ENCODE measurements at places on chromosomes 16 and 17.
A peak's percentile ranks its signal among the peaks of the same experiment; 100 is the strongest.

DNA sequence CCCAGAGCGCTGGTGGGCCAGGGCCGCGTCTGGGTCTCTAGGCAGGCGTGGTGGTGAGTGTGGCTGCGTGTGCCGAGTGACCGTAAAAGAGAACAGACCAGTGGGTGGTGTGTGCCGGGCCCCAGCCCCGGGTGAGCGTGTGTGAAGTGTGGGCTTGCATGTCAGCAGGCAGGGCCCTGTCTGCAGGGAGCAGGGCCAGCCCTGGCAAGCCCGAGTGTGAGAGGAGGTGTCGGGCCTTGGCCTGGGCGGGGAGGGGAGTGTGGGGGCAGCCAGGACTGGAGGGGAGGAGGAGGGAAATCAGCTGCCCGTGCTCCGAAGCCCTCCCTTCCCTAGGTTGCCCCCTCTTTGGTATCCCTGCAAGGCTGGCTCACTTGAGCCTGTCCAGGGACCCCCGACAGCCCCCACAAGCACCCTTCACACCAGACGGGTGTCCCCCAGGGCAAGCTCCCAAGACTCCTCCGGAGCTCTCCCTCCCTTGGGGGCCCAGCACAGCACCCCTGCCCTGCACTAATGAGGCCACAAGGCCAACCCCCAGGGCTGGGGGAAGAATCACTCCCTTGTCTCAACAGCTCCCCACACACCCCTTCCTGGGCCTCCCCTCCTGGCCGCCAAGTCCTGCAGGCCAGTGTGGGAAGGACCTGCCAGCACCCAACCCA is 1.9 kb downstream of the USH1G start:
- DNase-seq: no peak

DNA sequence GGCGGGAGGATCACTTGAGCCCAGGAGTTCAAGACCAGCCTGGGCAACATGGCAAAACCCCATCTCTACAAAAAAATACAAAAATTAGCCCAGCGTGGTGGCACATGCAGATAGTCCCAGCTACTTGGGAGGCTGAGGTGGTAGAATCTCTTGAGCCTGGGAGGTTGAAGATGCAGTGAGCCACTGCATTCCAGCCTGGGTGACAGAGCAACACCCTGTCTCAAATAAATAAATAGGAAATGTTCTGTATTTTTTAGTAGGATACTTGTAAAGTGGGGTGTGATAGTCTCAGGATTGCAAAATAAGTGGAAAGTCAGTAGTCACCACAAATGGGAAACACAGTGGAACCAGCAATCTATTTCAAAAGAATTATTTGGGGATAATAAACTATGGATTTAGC is 4.0 kb downstream of the RSPRY1 start:
- DNase-seq: no peak

DNA sequence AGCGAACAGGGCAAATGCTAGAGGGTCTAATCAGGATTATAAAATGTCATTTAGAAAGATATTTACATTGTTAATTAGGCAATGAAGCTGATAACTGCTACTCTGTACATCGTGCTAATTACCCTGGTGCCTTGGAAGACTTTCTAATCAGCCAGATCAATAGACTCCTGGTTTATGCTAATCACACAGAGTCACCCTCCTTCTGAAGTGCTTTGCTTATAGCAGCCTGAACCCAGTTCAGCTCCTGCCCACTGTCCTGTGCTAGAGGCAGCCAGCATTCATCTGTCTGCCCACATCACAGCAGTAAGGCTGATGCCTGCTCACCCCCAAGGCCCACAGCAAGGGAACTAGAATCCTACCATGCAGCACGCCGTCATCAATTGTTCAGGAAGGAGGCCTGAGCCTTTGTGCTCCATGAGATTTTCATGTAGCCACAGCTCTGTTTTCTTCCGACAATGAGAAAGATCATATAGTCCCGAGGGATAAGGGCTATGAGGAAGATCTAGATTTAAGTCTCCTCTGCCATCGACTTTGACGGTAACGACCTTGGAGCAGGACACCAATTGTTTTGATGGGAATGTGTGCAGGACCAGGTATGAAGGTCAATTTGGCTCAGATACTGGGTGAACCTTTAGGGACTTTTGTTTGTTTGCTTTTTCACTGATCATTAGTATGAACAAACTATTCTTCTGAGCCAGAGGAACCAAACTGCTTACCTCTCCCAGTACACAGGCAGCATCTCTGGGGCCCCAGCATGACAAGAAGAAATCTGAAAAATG is 12.5 kb upstream of the LYRM9 start:
- no peak for DNase-seq

GRCh38 chr16:24074574-24074973 is 181.6 kb upstream of the CACNG3 start:
- no peak for DNase-seq

- DNase-seq: no peak
These were observed 6.8 kb downstream of the MFSD11 start for GRCh38 chr17:76744747-76745146.

GRCh38 chr17:78980624-78980972 is 875 bp upstream of the LGALS3BP start:
- no peak for DNase-seq

DNA sequence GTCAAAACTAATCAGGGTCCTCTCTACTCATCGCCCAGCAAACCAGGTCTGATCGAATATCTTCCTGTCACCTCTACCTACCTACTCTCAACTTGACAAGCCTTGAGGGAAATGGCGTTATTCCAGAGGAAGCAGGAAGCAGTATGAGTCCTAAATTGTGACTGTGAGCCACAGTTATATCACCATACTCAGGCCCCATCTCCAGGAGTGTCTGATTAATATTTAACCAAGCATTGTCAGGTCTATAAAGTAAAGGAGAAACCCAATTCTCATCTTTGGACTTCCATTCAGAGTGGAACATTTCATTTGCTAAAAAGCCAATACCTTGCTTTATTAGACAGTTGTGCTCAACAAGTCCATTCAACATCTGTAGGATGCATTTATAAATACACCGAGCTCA is 17.8 kb upstream of the CLEC3A start:
- DNase-seq: no peak

DNA sequence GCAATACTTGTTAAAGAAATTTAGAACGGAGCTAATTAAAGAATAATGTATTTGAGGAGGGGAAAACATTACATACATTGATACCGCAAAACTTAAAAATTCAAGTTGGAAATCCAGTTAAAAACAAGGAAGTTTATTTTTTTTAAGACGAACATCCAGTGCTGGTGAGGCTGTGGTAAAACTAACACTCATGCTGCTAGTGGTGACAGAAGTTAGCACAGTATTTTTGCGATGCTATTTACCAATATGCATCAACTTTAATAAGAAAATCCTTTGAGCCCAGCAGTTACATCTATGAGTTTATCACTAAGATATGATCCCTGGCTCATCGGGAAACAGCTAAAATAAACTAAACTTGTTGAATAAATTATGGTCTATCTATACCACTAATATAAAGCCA is 31.7 kb downstream of the GSPT1 start:
- no peak for DNase-seq

DNA sequence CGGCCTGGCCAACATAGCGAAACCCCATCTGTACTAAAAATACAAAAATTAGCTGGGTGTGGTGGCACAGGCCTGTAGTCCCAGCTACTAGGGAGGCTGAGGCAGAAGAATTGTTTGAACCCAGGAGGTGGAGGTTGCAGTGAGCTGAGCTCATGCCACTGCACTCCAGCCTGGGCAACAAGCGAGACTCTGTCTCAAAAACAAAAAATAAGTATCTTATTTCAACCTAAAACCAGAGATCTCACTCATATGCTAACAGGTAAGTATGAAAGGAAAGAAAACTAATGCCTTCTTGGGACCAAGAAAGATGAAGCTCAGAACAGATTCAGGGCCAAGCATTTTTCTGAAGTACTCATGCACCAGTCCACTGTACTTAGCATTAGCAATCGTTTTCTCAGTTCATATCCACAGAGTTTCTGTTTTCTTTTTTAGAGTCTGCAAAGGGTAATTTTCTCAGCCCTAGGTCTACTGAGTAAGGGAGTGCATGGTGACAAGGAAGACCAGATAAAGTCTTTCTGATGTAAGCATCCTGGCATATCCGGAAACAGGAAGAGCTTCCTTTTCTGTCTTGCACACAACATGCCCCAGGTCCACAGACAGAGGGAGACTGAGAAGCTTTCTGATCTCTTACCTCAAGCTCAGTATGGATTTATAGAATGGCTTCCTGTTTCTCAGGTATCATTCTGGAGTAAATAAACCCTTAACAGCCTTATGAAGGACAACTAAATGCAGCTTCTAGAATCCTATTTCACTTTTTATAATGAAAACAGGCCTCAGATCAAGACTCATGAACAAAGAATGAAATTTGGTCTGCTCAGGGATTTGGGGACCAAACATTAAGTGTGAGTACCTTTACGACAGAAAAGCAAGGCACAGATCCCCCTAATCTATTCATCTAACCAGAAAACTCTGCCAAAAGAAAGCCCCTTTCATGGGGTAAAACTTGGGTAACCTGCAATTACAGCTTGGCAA is 38.7 kb upstream of the FOXJ1 start:
- peak; percentile 27 for DNase-seq

DNA sequence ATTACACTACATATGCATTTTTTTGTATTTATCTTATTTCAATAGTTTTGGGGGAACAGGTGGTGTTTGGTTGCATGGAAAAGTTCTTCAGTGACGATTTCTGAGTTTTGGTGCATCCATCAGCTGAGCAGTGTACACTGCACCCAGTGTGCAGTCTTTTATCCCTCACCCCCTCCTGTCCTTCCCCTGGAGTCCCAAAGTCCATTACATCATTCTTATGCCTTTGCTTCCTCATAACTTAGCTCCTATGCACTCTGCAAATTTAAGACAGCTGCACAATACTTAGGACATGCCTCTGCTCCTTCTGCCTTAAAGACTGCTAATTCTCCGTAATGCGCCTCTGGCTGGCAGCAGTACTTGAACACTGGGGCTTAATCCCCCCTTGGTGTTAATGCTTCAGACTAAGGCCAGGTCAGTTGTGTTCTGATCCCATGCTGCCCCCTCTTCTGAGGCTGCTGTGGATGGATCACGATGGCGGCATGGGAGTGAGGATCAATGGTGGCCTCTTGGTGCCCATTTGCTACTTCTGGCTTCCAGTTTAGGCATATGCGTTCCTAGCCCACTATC is 146.2 kb downstream of the PARN start:
- DNase-seq: no peak

GRCh38 chr16:75059411-75059810 is 57.2 kb downstream of the LDHD start:
- no peak for DNase-seq

- no peak for DNase-seq
These were observed 2.9 kb upstream of the RAB40C start for GRCh38 chr16:586645-587590.

DNA sequence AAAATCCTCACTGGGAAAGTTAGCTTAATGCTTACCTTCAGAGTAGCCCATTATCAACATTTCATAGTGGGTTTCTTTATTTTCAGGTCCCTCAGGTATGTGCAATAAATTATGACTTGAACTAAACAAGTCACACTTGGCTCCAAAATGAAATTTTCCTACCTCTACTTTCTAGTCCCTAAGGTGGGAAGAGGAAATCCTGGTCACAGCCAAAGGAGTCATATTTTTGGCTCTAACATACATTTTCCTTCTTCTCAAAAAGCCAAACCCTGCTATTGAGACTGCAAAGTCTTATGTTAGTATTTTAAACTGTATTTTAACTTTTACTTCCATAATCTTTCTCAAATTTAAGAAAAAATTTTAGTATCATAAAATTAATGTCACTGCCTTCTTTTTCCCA is 128.9 kb downstream of the BRIP1 start:
- no peak for DNase-seq

- no peak for DNase-seq
These were observed 52.7 kb downstream of the LMF1 start for GRCh38 chr16:918068-918467.

- DNase-seq: no peak
These were observed at the start of gene BCL6B for GRCh38 chr17:7022781-7023571. BCL6B (plus strand) TSS chr17:7023050; CDS start chr17:7023672, 622 bp downstream.

DNA sequence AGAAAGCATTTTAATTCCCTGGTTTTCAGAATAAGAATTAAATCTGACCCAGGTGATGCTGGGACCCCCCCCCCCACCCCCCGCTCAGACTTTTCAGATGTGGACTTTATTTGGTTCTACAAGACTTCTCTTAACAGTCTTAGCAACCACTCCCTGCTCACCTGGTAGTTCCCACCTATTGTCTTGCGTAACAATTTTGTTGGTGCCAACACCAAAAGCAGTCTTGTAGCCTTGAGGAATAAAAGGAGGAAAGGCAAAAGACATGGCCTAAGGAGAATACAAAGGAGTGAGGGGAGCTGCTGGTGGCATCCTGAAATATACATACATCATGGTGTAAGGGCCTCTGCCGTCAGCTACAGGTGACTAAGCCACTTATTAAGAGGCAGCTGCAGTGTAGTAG is 5.0 kb downstream of the TTLL6 start:
- no peak for DNase-seq

DNA sequence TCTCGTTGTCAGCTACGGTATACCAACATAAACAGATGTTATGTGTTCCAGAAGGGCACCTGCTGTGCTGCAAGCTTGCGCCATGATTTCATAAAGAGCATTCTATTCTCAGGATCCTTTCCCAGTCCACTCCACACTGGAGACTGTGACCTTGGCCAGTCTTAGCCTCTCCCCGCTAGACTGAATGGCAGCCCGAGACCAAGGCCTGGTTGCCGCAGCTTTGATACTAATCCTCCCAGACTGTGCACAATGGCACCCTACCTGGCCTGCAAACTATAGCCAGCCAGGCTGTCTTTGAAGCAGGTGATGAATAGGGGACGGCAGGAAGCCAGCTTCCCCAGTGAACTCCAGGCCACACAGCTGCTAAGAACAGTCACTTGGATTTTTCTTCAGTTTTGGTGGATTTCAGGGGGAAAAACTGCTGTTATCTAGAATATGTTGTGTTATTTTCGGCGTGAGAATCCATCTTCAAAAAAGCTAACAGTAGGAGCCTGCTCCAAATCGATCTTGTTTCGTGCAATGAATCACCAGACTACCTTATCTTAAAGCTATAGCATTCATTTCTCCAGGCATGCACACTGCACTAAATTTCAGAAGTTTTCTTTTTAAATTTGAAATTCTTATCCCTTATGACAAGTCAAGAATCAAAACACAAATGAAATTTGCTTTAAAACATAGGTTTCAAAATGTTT is 289.0 kb downstream of the CEP112 start:
- no peak for DNase-seq

- no peak for DNase-seq
These were observed 16.0 kb downstream of the CAPN15 start for GRCh38 chr16:543301-544164.

DNA sequence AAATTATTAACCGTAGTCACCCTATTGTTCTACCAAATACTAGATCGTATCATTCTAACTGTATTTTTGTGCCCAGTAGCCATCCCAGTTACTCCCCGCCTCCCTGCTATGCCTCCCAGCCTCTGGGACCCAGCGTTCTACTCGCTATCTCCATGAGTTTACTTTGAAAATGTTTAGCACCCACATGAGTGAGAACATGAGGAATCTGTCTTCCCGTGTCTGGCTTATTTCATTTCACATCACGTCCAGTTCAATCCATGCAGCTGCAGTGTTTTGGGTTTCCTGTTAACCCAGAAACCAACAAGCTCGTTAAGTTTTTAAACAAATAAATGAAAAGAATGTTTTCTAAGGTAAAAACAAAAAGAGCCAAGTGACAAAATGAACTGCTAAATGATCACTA is 82.1 kb downstream of the VPS53 start:
- DNase-seq: no peak

All from activated CD4-positive, alpha-beta T cell treated with anti-CD3 and anti-CD28 coated beads, Interleukin-2, amount 50 U/mL, for 24 hours (primary cell).